ENCODE measurements at places on chromosomes 3 and 15.

DNA sequence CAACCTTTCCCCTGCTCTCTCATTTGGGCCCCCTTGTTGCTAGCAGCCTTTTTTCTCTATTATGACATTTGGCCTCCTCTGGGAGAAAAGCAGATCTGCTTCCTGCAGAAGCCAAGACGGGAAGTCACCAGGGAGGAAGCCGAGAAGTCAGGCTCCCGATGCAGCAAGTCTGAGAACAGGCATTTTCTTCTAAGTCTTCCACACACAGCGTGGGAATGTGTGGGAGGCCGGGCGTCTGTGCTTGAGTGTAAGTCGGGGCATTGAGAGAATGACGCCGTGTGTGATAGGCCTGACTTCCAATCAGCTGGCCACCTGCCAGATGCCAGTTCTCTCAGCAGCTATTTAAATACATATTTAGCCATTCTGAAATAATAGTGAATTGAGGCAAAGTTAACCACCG, 75.8 kb upstream of the FAM98B start:
- peak; percentile 84 for DNase-seq

- no peak for DNase-seq
Measured at GRCh38 chr15:63260791-63261190, 16.6 kb upstream of the APH1B start.

GRCh38 chr3:98999675-99000074, 98.2 kb upstream of the DCBLD2 start:
- no peak for DNase-seq

DNA sequence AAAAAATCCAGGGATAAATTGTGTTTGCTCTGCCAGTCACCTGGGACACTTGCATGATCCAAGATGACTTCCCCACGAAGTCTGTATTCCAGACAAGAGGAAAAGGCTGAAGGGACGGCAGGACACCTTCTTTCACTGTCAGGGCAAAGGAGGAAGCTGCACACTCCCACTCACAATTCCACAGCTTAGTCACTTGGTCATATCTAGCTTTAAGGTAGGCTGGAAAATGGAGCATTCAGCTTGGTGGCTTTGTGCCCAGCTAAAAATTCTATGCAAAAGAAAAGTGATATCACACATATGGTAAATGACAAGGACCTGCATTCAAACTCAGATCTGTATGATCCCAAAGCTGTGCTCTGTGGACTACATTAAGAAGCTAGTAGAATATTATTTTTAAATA, 109.2 kb upstream of the TPM1 start:
- peak; percentile 64 for DNase-seq

- no peak for DNase-seq
Measured at GRCh38 chr3:16516695-16517481, 3.4 kb upstream of the RFTN1 start.

DNA sequence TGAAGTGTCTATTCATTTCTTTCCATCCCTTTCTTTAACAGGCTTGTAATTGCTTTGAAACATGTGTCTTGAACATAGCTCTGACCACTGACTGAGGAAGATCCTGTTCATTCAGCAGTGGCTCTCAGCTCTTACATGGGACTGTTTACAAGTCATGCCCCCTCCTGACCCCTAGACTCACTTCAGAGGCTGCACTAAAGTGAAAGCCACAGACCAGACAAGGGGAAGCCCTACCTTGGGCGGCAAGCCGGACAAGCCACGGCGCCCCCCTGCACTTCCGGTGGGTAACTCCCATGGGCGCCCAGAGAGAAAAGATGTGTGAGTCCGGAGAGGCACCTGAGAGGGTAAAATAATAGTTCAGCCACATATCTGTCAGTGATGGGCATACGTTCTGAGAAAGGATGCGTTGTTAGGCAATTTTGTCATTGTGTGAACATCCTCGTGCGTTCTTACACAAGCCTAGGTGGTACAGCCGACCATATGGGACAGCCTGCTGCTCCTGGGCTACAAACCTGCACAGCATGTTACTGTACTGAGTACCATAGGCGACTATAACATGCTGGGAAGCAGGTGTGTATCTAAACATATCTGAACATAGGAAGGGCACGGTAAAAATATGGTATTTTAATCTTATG, 116.2 kb downstream of the CHSY1 start:
- DNase-seq = no peak

Measured in suppressor macrophage (primary cell).